Sigmoid colon (tissue), 7 donors: ENCODE measurements at places on chromosomes 2 and 18. TPM values are rescaled to one million over a fixed set of nuclear protein-coding genes. Genes with fewer than 3 reads are reported as not detected.
A peak's percentile ranks its signal among the peaks of the same experiment; 100 is the strongest.

Gene ACYP2
- 28.0 TPM for total RNA-seq

Gene MCM6
- total RNA-seq, result 9.6 TPM

Gene TEX44
- not detected for total RNA-seq

Gene CLEC4F
- not detected for total RNA-seq

Gene COLEC11
- 8.2 TPM for total RNA-seq

Gene EMILIN1
- total RNA-seq, result 350 TPM

Gene TRIM43
- not detected for total RNA-seq

Gene IL18RAP
- total RNA-seq, result 1.3 TPM

Gene UGT1A5
- total RNA-seq, result not detected

DNA sequence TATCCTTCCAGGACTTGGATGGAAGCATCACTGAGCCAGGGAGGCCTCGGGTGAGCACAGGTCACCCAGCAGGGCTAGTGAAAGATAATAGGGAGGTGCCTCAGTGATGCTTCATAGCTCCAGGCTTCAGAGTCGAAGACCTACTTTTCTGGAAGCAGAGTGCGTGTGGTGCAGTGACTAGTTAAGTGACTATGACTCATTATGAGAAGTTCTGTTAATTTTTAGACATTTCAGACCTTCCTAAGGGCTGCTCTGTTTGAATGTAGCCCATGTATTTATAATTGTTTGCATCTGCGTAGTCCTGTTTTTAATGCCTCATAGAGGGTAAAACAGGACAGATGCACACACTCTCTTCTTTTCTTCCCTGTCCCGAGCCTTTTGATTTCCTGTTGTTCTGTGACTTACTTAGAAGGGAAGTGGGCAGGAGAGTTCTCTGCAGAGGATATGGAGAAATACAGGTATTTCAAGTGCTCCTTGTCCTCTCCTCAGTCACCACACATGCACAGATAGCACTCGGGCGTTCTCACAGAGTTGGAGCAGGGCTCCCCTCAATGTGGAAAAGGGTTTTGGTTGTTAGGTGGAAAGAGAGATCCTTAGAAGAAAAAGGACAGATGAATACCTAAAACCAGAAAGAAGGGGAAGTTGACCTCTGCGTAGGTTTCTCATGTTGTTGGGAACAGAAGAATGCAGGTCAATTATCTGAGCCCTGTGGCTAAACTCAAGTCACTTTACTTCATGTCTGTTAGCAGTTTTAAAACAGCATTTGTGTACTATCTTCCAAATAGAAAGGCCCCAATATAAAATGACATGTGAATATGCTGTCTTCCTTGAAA is 34.7 kb downstream of the RALB start:
- H3K4me1 ChIP-seq, result no peaks in the 10 kb centered on the region
- no peak for DNase-seq
- no peaks in the 10 kb centered on the region for H3K27me3 ChIP-seq
- no peaks in the 10 kb centered on the region for H3K36me3 ChIP-seq
- no peak overlapping the region for H3K4me3 ChIP-seq
- H3K27ac ChIP-seq, result no peak overlapping the region

GRCh38 chr2:71784734-71785511 is 331.6 kb downstream of the DYSF start:
- no peak overlapping the region for H3K4me3 ChIP-seq
- no peaks in the 10 kb centered on the region for H3K27me3 ChIP-seq
- no peak overlapping the region for H3K27ac ChIP-seq

- H3K27me3 ChIP-seq, result no peaks in the 10 kb centered on the region
- H3K4me1 ChIP-seq, result peaks cover 19% of the 10 kb centered on the region
- peak; percentile 70 for DNase-seq
- peak overlapping the region; percentile 85 for H3K27ac ChIP-seq
Observed at GRCh38 chr2:130355172-130355577, 681 bp upstream of the PTPN18 start.

GRCh38 chr18:24214913-24215312 is 76.1 kb downstream of the CABYR start:
- H3K4me1 ChIP-seq, result peaks cover 34% of the 10 kb centered on the region
- H3K27me3 ChIP-seq, result no peaks in the 10 kb centered on the region
- no peak for DNase-seq
- H3K36me3 ChIP-seq, result no peaks in the 10 kb centered on the region

- DNase-seq, result no peak
- H3K27ac ChIP-seq, result no peak overlapping the region
- H3K27me3 ChIP-seq, result no peaks in the 10 kb centered on the region
- no peaks in the 10 kb centered on the region for H3K4me1 ChIP-seq
Observed at GRCh38 chr18:74768096-74768495, 170.4 kb downstream of the ZNF407 start.

DNA sequence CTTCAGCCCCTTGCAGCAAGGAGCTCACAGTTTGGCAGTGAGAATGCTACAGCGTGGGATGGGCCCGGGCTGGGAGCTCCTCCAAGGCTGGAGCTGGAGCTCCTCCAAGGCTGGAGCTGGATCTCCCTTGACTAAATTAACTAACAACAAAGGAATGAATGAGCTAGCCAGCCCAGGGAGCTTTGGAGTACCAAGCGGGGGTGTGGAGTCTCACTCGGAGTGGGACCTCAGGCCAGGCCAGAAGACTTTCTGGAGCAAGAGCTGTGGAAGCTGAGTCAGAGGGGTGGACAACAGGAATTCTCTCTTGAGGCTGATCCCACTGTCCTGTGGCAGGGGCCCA is 244.7 kb upstream of the HS6ST1 start:
- DNase-seq, result peak; percentile 86
- H3K4me3 ChIP-seq, result no peak overlapping the region
- no peaks in the 10 kb centered on the region for H3K27me3 ChIP-seq
- H3K4me1 ChIP-seq, result peaks cover 13% of the 10 kb centered on the region
- no peak overlapping the region for H3K27ac ChIP-seq

DNA sequence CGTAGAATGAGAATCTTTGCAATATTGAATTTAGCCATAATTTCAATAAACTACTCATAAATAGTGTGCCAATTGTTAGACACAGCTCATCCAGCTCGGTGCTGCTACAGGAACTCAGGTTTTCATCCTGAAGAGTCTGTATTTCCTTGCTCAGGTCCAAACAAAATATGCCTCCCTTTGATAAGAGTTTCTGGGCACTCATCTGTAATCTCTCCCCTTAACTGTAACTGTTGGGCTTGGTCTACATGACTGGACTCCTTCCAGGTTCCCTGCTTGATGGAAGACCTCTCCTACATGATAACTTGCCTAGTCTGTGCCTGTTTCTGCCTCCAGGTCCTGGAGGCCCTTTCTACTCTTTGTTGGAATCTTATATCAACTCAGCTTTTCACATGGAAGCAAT is 57.9 kb downstream of the GCA start:
- no peaks in the 10 kb centered on the region for H3K36me3 ChIP-seq
- no peak overlapping the region for H3K27ac ChIP-seq
- no peak overlapping the region for H3K4me3 ChIP-seq
- no peaks in the 10 kb centered on the region for H3K4me1 ChIP-seq
- no peak for DNase-seq
- no peaks in the 10 kb centered on the region for H3K27me3 ChIP-seq

DNA sequence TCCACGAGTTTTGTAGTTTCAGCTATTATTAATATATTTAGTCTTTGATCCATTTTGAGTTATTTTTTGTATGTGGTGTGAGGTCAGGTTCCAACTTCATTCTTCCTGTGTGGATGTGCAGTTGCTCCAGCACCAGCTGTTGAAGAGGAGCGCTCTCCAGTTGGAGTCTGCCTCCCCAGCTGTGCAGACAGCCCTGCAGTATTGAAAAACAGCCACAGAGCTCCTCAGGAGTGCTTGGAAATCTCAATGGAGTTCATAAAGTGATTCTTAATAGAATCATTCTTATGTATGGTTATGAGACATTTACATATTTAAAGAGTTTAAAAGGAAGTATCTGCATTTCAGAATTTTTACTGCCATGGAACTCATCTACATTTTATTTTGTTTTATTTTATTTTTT is 17.3 kb downstream of the DGKD start:
- peaks cover 33% of the 10 kb centered on the region for H3K4me1 ChIP-seq
- no peaks in the 10 kb centered on the region for H3K36me3 ChIP-seq
- DNase-seq, result peak; percentile 77
- no peaks in the 10 kb centered on the region for H3K27me3 ChIP-seq

- H3K4me3 ChIP-seq, result no peak overlapping the region
- no peaks in the 10 kb centered on the region for H3K36me3 ChIP-seq
- peak overlapping the region; percentile 55 for H3K27ac ChIP-seq
- DNase-seq, result no peak
Observed at GRCh38 chr18:35478520-35479435, 19.0 kb downstream of the INO80C start.

GRCh38 chr2:172977270-172978062 is 98.2 kb upstream of the MAP3K20 start:
- H3K27me3 ChIP-seq, result no peaks in the 10 kb centered on the region
- H3K4me1 ChIP-seq, result no peaks in the 10 kb centered on the region
- no peak for DNase-seq
- no peaks in the 10 kb centered on the region for H3K36me3 ChIP-seq
- H3K4me3 ChIP-seq, result no peak overlapping the region

GRCh38 chr18:50092245-50092805 is 102.6 kb downstream of the MYO5B start:
- H3K27me3 ChIP-seq, result no peaks in the 10 kb centered on the region
- H3K4me1 ChIP-seq, result peaks cover 7% of the 10 kb centered on the region
- peak overlapping the region; percentile 5 for H3K27ac ChIP-seq
- no peak overlapping the region for H3K4me3 ChIP-seq

GRCh38 chr2:28172114-28172898 is 220.4 kb upstream of the FOSL2 start:
- no peak overlapping the region for H3K4me3 ChIP-seq
- no peaks in the 10 kb centered on the region for H3K27me3 ChIP-seq
- no peak overlapping the region for H3K27ac ChIP-seq
- no peaks in the 10 kb centered on the region for H3K4me1 ChIP-seq
- no peaks in the 10 kb centered on the region for H3K36me3 ChIP-seq

DNA sequence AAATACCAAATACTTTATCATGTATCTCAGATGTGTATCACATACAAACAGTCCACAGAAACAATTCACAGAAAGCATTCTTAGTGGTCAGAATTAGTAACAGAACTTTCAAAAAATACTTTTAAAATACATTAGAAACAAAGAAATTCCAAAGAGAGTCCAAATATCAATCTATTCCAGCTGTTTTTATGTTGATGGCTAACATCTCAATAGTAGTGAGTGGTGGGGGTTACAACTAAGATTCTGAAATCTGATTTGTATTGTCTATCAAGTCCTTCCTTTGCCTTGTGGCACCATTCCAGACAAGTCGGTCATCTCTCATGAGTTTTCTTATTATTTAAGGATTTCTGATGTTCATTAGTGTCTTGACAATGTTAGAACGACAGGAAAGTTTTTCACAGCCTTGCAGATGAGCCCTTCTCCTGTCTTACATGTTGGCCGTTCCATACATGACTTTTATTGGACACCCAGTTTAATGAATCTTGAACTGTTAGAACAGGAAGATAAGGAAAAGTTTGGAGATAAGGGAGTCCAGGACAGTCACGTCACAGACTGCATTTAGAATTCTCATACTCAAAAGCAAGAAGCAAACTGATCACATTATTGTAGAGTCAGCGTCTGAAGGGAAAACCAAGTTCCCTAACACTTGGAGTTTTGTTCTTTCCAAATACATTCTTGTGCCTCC is 410.3 kb downstream of the PID1 start:
- H3K4me1 ChIP-seq, result no peaks in the 10 kb centered on the region
- DNase-seq, result no peak
- H3K27me3 ChIP-seq, result no peaks in the 10 kb centered on the region
- no peak overlapping the region for H3K4me3 ChIP-seq
- no peak overlapping the region for H3K27ac ChIP-seq
- H3K36me3 ChIP-seq, result no peaks in the 10 kb centered on the region

DNA sequence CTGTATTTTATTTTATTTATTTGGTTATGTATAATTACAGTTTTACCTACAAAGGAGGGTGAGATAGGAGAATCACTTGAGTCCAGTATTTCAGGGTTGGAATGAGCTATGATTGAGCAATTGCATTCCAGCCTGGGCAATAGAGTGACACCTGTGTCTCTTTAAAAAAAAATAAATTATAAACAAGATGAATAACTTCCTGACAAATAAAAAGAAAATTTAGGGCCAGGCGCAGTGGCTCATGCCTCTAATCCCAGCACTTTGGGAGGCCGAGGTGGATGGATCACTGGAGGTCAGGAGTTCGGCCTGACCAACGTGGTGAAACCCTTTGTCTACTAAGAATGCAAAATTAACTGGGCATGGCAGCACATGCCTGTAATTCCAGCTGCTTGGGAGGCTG is 17.3 kb downstream of the MTA3 start:
- peaks cover 8% of the 10 kb centered on the region for H3K36me3 ChIP-seq
- no peak for DNase-seq
- H3K27ac ChIP-seq, result no peak overlapping the region
- no peaks in the 10 kb centered on the region for H3K4me1 ChIP-seq

GRCh38 chr2:28428486-28428885 is 35.8 kb downstream of the FOSL2 start:
- H3K4me3 ChIP-seq, result no peak overlapping the region
- H3K4me1 ChIP-seq, result no peaks in the 10 kb centered on the region
- no peak overlapping the region for H3K27ac ChIP-seq
- H3K36me3 ChIP-seq, result peaks cover 6% of the 10 kb centered on the region
- H3K27me3 ChIP-seq, result no peaks in the 10 kb centered on the region
- no peak for DNase-seq

DNA sequence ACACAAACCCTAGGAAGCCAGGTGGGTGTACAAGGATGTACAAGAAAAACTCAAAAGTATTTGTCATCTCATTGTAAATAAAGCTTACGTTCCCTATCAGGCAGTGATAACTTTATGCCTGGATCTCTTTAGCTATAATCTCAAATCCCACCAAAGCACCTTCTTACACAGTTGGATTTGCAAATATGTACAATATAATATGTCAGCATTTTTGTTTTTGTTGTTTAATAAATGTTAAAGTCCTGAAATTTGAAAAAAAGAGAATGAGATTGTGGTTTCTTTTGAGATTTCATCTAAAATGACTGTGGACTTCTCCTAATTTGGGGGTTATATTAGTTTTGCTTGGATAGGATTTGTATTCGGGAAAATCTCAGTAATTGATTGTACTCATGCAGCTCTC is 81.9 kb downstream of the LRRTM1 start:
- no peaks in the 10 kb centered on the region for H3K4me1 ChIP-seq
- H3K36me3 ChIP-seq, result no peaks in the 10 kb centered on the region
- no peak overlapping the region for H3K4me3 ChIP-seq

DNA sequence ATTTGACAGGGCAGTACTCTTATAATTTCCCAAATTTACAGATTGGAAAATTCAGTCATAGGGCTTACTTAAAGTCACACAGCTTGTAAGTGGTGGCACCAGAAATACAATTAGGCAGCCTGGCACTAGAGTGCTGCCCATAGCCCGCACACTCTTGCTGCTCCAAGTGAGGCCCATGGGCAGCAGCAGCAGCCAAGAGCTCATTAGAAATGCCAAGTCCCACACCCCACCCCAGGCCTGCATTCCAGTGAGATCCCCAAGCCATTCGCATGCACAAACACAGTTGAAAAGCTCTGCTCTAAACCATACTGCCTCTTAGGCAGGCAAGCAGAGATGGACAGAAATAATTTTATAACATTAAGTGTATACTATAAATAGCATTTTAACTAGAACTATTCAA is 379.3 kb upstream of the PKDCC start:
- H3K36me3 ChIP-seq, result no peaks in the 10 kb centered on the region
- no peak overlapping the region for H3K4me3 ChIP-seq
- no peak for DNase-seq
- no peaks in the 10 kb centered on the region for H3K27me3 ChIP-seq
